ENCODE measurements at places on chromosomes 4 and X.

DNA sequence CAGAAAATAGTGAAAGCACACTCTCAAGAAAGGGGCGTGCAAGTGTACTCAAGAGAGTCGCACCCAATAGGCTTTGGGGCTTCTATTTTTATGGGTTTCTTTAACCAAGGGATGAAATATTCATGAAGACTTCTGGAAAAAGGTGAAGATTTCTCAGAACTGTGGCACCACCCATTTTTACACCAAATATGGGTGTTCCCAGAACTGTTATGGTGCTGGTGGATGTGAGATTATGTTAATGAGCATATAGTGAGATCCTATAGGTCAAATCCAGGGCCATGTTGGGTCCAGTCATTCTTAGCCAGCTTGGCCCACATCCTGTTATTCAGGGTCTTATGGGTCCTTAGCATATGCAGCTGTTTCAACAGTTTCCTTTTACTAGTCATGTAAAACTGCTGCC, 61.0 kb upstream of the SMIM10 start:
- no peak for DNase-seq

- DNase-seq: no peak
Measured at GRCh38 chrX:48834383-48834709, 1.1 kb downstream of the PCSK1N start.

- DNase-seq: no peak
Measured at GRCh38 chr4:109728385-109728784, 1.5 kb downstream of the PLA2G12A start.

GRCh38 chr4:15002659-15003400, 549 bp downstream of the CPEB2 start:
- peak; percentile 19 for DNase-seq

GRCh38 chr4:103422467-103423219, 224.5 kb upstream of the CENPE start:
- no peak for DNase-seq

- no peak for DNase-seq
Measured at GRCh38 chrX:69307756-69308155, 142.5 kb upstream of the PJA1 start.

GRCh38 chr4:16104520-16104919, 20.7 kb upstream of the PROM1 start:
- no peak for DNase-seq

DNA sequence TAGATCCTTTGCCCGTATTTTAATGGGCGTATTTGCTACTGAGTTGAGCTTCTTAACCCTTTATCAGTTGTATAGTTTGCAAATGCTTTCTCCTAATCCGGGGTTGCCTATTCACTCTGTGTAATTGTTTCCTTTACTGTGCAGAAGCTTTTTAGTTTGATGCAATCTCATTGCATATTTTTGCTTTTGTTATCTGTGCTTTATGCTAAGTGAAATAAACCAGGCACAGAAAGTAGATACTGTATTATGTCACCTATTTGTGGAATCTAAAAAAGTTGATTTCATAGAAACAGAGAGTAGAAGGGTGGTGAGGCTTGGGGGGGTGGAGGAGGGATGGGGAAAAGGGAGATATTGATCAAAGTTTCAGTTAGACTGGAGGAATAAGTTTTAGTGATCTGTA, 17.7 kb downstream of the OGT start:
- DNase-seq: no peak

DNA sequence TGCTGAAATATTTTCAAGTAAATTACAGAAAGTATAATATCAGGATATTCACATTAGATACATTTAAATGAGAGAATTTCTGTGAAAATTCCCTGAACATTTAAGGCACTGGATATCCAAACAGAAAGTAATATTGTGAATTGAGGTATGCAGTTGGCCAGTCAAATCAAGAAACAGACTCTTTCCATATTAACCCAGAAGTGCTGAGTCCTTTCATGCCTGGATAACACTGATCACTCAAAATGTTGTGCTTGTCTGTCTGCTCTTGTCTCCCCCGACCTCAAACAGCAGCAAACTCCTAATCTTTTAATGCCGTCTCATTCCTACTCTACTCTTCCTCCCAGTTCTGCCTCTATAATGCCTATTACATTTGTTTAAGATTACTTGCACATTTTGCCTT, 51.2 kb downstream of the TBC1D9 start:
- DNase-seq: no peak

- no peak for DNase-seq
Measured at GRCh38 chr4:73237044-73237443, 21.6 kb downstream of the ANKRD17 start.

DNA sequence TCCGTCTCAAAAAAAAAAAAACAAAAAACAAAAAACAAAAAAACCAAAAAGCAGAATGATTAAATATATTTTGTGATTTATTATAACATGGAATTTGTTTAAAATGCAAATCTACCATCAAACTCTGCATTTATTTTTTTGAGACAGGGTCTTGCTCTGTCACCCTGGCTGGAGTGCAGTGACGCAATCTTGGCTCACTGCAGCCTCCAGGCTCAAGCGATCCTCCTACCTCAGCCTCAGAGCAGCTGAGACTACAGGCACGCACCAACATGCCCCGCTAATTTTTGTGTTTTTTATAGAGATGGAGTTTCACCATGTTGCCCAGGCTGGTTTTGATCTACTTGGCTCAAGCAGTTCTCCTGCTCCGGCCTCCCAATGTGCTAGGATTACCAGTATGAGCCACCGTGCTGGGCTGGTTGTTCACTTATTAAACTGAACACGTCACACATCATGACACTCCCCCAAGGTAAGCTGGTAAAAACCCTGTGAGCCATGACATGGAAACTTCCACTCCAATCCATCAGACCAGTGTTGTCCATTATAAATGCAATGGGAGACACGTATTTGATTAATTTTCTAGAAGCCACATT, 45.7 kb downstream of the RBM47 start:
- no peak for DNase-seq

DNA sequence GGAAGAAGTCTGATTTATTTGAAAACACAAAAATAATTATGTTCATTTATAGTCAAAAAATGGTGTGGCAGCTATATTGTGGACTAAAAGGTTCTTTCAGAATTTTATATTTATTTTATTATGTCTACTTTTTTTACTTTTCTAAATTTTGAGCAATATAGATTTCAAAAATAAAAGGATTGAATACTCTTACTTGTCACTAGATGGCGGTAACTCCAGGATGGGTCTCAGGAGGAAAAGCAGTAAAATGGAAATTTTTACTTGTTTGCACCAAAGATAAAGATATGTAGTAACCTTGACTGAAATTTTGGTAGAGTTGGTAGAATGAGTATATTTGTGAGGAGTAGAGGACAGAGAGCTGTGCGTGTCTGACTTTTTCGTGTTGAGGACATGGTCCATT, 14.5 kb upstream of the DACH2 start:
- no peak for DNase-seq

- no peak for DNase-seq
Measured at GRCh38 chr4:79364061-79364460, 38.2 kb upstream of the NAA11 start.

DNA sequence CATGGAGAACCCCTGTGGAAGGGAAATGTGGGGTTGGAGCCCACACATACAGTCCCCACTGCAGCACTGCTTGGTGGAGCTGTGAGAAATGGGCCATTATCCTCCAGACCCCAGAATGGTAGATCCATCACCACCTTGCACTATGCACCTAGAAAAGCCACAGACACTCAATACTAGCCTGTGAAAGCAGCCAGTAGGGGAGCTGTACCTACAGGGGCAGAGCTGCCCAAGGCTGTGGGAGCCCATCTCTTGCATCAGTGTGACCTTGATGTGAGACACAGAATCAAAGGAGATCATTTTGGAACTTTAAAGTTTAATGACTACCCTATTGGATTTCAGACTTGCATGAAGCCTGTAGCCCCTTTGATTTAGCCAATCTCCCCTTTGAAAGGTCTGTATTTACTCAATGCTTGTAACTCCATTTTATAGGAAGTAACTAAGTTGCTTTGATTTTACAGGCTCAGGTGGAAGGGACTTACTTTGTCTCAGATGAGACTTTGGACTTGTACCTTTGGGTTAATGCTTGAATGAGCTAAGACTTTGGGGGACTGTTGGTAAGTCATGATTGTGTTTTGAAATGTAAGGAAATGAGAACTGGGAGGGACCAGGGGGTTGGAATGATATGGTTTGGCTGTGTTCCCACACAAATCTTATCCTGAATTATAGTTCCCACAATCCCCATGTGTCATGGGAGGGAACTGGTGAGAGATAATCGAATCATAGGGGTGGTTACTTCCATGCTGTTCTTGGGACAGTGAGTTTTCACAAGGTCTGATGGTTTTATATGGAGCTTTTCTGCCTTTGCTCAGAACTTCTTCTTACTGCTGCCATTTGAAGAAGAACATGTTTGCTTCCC, 352.6 kb downstream of the INPP4B start:
- no peak for DNase-seq

DNA sequence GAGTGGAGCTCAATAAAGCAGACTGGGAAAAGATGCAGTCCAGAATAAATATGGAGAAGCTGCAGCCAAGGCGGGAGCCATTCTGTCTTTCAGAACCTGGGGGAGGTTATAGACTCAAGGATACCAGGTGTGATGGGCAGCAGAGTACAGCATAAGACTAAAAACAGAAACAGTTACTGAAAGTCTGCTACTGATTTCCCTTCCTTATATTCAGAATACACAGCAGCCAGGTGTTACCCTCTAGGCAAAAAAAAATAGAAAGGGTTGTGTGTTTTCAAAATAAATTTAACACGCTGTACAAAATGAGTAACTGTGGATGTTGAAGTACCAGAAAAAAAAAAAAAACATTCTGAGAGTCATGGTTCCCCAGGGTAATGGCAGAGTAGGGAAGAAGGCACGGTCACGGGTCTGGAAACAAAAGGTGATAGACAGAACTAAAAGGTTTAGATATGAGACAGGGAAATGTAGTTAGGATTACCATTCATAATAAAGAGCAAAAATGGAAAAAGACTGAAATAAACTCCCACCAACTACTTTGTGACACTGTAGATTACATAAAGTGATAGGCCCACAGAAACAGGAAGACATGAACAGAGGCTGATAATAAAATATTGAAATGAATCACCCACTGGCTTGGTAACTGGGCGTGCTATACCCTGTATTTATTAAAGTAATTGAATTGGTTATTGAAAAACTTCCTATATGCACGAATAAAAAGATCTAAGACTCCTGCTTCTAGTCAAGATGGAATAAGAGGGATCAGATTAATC, 10.8 kb upstream of the HHIP start:
- DNase-seq: no peak

DNA sequence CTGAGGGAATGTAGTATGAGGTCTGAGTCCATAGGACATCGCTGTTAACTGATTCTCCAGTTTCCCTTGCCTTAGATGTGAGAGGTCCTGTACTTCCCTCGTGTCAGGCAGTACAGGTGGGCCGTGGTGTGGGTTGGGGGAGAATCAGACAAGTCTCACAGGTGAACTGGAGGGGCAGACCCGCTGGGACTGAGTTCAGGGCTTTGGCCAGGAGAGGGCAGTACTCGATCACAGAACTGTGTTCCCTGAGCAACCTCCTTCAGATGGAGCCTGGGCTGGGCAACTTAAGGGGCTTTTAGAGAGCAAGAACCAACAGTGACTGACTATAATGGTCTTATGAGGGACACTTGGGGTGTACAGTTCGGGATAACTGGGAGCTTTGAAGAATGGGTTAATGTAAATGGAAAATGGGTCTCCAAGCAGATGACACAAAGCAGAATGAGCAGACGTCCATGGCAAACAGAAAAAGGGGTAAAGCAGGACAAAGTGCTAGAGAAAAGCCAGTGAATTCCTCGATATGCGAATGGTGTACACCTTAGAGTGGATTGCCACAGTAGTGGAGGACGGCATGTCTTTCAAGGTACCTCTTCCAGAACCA, 83.6 kb downstream of the CCNG2 start:
- DNase-seq: peak; percentile 35

- no peak for DNase-seq
Measured at GRCh38 chrX:68204521-68205038, 228.7 kb downstream of the OPHN1 start.

All from right renal pelvis (tissue), 4 donors.